Activated CD4-positive, alpha-beta T cell treated with anti-CD3 and anti-CD28 coated beads for 48 hours (primary cell): ENCODE measurements at places on chromosomes 6 and 20.
A peak's percentile ranks its signal among the peaks of the same experiment; 100 is the strongest.

DNA sequence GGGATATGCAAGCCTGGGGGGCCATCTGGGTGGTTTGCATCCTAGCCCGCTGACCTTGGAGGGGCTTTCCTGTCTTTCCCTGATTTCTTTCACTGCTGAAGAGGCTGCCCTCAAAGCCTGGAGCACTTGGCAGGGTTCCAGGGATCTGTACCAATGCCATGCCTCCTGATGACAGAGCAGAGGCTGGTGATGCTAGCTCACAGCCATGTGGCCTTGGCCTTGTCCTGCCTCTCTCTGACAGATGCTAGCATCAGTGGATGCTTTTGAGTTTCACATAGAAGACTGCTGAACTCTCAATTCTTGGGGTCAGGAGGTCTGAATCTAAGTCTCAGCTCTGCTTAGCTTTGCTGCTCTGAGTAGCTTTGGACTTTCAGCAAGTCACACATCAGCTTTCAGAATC lies 21.9 kb upstream of the RREB1 start:
- peak; percentile 24 for DNase-seq

DNA sequence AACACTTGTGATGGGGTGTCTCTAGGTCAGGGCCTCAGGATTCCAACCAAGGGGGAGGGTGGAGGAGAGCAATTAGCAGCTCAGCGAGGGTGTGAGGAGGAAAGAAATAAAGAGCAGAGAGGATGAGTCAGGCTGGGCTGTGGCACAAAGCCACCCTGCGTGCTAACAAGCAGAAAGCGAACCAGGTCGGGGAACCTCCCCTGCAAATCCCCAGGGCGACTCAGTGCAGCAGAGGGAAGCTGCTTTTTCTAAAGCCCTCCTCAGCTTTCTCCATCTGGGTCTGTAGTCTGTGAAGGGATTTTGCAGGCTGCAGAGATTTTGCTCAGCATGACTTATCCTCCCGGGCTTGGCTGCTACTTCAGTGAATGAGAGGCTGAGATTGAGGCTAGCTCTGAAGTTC lies 6.6 kb upstream of the SPO11 start:
- no peak for DNase-seq

DNA sequence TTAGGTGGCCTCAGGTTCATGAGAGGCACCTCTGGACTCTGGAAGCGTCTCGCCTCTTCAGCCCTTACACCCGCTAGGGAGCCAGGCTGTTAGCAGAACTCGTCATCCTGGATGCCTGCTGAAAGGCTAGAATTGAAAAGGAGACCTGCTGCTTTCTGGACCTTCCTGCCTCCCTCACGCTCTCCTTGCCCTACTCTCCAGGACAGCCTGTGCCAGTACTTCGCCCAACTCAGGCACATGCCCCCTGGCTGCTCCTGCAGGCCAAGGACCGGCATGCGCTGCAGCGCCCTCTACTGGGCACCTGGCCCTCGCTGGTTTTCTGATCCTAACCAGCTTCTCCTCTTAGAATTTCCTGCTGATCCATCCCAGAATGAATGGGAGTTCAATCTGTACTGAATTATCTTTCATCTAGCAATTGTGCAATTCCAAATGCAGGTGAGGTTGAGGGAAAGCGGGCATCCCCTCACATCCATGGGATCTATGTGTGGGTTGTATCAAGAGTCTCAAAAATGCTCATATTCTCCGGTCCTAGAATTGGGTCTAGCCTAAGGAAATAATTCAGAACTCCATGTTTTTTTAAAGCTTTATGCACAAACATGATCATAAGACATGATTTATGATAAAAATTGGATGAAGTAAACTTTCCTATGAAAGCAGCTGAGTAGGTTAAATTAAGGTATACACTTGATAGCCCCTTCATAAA lies 78.0 kb downstream of the PTPN1 start:
- peak; percentile 87 for DNase-seq

GRCh38 chr6:112409311-112409710 lies 62.2 kb downstream of the RFPL4B start:
- DNase-seq = no peak

DNA sequence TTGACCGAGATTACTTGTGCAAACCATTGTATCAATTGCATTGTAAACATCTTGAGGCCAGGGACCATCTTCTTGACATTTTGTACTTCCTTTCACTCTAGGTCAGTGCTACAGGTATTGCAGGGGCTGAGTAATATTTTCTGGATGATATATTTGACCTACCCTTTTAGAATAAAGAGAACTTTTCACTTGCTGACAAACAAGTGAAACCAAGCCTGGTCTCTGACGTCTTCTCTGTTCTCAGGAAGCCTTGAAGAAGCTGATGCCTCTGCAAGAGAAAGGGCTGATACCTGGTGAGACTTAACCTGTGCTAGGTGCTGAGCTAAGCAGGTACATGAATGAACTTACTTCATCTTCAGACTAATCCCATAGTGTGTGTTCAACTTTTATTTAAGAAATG lies 60.5 kb upstream of the GGTLC1 start:
- no peak for DNase-seq

GRCh38 chr20:46027245-46027853 lies 1.7 kb upstream of the SLC12A5 start:
- peak; percentile 51 for DNase-seq

GRCh38 chr6:169989594-169989993 lies 238.2 kb downstream of the ERMARD start:
- DNase-seq = no peak

- no peak for DNase-seq
Measured at GRCh38 chr20:52242237-52243230, 51.0 kb upstream of the ZFP64 start.
